Posterior vena cava (tissue), 2 donors: ENCODE measurements at places on chromosomes 7 and 10. TPM values are rescaled to one million over a fixed set of nuclear protein-coding genes. Genes with fewer than 3 reads are reported as not detected.

The OPALIN gene
- total RNA-seq, result not detected

DNA sequence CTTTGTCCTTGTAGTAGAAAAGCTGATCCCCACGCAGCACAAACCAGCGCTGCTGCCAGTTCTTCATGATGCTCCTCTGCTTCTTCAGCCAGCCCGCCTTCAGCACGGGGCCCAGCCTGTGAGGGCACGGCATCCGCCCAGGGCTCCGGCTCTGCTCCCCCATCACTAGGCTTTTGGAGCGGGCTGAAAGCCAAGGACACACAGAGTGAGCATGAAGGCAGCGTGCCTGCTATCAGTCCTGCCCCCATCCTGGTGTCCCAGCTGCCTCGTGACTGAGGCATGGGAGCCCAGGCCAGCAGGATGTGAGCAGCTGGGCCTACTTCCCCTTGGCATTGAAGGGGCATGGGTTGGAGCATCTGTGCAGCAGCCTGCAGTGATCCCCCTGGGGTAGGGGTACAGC, 21.9 kb downstream of the ARHGAP22 start:
- no peak for DNase-seq

DNA sequence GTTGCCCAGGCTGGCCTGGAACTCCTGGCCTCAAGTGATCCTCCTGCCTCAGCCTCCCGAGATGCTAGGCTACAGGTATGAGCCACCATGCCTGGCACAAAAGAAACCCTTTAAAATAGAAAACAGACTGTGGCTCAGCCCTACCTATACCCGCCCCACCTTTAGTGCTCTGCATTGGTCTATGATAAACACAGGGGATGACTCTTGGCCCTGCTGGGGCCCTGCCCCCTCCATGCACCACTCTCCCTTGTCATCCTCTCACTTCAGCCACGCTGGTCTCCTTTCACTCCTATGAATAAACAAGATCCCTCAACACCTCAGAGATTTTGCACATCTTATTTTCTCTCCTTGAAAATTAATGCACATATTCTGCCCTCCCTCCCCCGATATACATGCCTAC, 251.4 kb upstream of the KLF14 start:
- DNase-seq, result no peak

DNA sequence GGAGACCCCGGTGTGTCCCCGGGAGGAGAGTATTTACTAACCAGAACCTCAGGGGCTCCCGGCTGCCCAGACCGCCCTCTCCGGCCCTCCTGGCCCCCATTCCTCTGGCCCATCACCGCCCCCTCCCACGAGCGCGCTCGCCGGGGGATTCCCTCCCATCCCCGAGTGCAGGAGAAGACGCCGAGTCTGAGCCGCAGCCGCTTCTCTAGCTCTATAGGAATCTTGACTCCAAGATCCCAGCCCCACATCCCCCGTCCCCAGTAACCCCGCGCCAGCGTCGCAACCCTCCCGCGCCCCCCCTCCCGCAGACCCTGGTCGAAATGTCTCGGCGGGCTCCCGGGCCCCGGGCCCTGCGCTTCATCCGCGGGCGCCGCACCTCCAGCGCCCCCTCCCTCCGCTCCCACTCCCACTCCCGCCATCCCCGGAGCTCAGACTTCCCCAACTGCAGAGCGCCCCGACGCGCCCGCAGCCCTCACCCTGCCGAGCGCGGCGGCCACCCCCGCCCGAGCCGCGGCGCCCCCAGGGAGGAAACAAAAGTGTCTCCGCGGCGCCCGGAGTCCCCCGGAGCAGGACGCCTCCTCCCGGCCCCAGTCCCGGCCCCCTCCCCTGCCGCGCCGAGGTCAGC, 541 bp downstream of the ELMO1 start:
- no peak for DNase-seq

DNA sequence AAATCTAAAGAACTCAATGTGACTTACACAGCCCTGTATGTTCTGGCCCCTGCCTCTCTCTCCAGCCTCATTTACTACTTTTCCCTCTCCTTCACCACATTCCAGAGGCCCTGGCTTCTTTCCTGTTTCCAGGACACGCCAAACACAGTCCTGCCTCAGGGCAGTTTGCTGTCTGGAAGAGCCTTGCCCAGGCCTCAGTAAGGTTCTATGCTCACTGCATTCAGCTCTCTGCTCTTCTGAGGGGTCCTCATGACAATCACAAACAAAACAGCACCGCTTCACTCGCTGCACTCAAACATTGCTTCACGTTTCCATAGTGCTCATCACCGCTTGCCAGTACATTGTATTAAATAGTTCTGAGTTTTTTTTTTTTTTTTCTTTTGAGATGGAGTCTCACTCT, 35.1 kb upstream of the GARS1 start:
- no peak for DNase-seq

- DNase-seq, result no peak
Observed at GRCh38 chr10:2927958-2928840, 139.1 kb upstream of the PFKP start.

GRCh38 chr10:96473866-96474265, 39.9 kb downstream of the TLL2 start:
- no peak for DNase-seq

GRCh38 chr10:77890097-77890496, 36.5 kb downstream of the DLG5 start:
- DNase-seq, result no peak

- DNase-seq, result no peak
Observed at GRCh38 chr10:78985973-78986818, 82.6 kb upstream of the ZMIZ1 start.

DNA sequence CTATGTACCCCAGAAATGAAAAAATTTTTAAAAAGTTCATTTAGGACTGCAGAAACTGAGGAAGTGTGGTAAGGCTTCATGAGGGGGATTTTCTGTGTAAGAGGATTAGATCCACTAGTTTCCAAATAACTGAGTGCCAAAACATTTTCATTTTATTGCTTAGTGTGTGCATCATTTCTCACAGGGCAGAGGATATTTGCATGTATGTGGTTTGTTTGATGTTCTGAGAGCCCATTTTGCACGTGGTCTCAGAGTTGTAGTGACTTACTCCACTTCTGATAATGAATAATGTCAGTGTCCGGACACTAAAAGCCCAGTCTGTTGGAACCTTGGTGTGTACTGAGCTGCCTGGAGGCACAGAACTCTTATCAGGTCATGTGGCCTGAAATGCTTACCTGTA, 299.9 kb downstream of the AUTS2 start:
- DNase-seq, result no peak

The CPXM2 gene
- 200 TPM for total RNA-seq

- DNase-seq, result no peak
Observed at GRCh38 chr7:116929021-116929420, 24.3 kb upstream of the ST7 start.

- no peak for DNase-seq
Observed at GRCh38 chr10:16788778-16789177, 28.4 kb downstream of the RSU1 start.

DNA sequence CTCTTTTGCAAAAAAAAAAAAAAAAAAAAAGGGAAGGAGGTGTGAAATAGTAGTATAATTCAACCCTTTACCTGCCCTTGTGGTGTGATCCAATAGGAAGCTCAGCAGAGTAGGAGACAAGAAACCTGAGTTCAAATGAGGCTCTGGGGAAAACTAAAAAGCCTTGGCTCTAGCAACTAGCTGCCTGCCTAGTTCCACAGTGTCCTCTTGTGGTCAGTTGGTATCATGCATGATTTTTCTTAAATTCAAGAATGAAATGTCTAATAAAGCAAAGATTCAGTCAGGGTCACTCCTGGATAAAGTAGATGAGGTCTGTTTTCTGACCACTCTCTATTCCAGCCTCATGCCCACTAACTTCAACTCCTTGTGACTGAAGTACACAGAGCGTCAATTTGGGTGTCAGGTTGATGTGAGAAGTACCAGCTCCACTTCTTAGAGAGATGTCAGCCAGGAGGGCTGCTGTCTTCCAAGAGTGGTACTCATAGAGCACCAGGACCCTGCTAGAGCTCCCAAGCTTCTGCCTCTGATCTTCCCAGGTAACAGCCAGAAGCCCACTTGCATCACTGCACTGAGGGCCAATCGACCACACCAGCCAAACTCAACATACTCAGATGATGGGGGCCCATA, 10.5 kb downstream of the LSM5 start:
- DNase-seq, result no peak

DNA sequence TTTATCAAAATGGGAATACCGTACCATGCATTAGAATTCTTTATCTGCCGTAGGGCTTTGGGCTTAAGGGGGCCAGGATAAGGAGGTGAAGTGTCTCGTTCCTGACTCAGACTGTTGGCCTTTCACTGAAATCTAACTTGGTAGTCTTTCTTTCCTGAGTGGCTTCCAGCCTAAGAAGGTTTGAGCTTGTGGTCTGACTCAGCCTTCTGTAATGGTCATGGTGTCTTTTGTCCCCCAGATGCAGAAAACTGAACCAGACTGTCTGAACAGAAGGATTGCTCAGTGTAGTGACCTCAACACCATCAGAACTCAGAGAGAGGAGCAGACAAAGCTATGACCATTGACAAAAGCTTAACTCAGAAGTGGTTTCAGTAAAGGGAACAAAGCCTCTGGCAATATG, 39.5 kb downstream of the WNT2 start:
- no peak for DNase-seq

The MYO3A gene
- 0.42 TPM for total RNA-seq

The NEURL1 gene
- 0.48 TPM for total RNA-seq

The TMEM270 gene
- not detected for total RNA-seq

- no peak for DNase-seq
Observed at GRCh38 chr10:116487522-116488430, 58.0 kb upstream of the PNLIP start.

- no peak for DNase-seq
Observed at GRCh38 chr7:94972296-94972695, 64.9 kb downstream of the PPP1R9A start.

The AKR1C3 gene
- 29.6 TPM for total RNA-seq

DNA sequence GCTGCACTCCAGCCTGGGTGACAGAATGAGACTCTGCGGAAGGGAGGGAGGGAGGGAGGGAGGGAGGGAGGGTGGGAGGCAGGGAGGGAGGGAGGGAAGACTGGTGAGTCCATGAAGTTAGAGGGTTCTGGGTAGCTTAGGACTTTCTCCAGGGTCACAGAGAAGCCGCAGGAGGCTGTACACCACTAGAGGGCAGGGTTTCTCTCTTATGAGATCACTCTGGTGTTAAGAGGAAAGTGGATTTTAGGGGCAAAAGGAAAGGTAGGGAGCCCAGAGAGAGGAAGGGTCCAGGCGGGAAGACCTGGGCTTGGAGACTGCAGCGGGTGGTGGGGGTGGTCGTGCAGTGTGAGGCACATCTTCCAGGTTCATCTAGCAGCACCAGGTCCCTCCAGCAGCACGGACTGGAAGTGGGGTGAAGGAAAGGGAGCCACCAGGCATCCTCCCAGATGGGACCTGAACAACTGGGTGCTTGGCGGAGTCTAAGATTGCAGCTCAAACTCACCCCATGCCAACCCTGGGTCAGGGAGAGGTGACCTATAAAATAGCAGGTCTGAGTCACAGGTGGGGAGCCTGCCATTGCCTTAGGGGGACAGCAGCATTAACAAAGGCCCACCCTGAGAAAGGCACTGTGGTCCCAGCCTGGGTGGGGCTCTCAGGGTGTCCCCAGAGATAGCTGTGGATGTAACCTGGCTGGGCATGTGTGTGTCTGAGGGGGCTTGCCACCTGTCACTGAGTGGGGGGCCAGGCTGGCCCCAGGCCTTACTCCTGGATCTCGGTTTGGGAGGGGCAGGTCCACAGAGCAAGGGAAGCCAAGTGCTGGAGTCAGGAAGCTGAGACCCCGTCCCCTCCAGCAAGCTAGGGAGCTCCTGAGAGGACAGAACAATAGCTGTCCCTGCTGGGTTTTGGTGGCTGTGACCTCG, 48.5 kb upstream of the SLC29A3 start:
- DNase-seq, result no peak

The RNF32 gene
- total RNA-seq, result not detected

DNA sequence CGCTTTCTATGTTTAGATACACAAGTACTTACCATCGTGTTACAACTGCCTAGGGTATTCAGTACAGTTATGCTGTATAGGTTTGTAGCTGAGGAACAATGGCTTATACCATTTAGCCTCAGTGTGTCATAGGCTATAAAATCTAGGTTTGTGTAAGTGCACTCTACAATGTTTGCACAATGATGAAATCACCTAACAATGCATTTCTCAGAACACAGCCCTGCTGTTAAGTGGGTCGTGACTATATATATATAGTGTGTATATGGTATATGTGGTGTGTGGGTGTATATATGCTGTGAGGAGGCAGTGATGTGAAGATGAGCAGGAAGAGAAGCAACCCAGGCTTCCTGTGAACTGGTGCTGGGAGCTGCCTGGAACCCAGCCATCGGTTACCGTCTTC, 65.6 kb upstream of the MKI67 start:
- DNase-seq, result no peak

- no peak for DNase-seq
Observed at GRCh38 chr10:102240467-102241031, 763 bp downstream of the PITX3 start.

DNA sequence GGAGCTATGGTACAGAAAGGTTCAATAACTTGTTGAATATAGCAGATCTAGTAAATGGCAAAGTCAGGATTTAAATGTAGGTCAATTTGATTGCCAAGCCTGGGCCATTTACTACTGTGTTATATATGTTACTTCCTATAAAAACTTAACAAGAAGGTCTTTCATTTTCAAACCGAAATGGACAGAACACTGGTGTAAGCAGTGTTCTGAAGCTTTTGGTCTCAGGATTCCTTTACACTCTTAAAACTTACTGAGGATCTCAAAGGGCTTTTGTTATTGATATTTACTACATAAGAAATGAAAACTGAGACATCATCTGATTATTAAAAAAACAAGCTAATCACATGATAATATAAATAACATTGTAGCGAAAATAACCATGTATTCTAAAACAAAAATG, 114.7 kb downstream of the PTEN start:
- DNase-seq, result no peak
